Tongue (tissue), 3 donors: ENCODE measurements at places on chromosomes 12 and 14. TPM values are rescaled to one million over a fixed set of nuclear protein-coding genes. Genes with fewer than 3 reads are reported as not detected.

DNA sequence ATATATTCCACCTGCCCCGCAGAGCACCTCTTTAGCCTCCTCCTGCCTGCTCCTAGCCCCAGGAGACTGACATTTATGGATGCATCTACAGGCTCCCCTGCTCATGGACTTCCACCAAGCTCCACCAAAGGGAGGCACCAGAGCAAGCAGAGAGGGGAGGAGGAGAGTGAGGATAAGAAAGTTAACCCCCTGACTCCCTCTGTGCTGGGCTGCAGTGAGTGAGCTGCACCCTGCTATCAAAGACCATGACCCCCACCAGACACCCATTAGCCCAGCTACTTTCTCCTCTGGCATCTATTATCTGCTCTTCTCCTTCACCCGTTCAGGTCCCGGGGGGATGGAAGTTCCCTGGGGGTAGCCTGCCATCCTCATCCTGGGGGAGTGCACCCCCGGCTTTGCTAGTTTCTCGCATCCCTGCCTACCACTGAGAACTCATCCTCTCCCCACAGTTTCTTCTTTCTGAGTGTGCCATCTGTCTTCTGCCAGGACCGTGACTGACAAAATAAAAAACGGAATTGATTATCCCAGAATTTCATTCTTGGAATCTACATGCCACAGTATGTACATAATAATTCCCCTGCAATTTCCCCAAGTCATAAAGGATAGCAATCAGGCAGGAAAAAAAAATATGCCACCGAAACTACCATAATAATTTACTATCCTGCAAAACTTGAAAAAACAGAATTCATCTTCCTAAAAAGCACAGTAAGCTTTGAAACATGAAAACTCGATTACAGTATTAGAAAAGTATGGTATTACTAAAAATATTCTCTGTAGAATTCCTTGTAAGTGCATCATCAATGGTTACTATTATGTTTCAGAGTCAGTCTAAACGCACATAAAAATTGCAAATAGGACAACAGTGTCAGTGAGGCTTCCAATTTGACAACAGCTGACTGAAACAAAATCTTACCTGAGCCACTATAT is 45.2 kb downstream of the FOXN3 start:
- DNase-seq: no peak

DNA sequence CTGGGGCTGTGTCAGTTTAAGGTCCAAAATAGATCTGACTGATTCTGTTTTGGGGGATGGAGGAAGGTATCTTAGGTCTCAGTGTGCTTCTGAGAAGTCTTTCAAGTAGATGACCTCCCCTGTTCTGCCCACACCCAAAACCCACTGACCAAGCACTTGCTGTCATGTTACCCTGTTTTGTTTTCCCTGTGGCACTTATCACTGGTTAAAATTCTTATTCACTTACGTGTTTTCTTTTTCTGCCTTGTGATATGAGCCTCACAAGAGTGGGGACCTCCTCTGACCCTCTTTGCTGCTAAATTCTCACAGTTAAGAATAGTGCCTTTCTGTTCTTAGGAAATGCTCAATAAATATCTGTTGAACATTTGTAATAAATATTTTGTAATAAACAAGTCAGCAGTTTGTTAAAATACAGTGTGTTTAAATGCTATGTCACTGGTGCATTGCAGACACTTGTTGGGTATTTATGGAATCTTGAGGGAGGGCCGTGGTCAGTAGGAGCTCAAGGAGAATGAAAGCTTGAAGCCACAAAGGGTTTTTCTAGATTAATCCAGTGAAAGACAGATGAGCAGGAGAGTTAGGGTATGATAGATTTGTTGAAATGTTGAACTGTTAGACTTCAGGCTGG is 20.9 kb downstream of the PLEKHA5 start:
- no peak for DNase-seq

DNA sequence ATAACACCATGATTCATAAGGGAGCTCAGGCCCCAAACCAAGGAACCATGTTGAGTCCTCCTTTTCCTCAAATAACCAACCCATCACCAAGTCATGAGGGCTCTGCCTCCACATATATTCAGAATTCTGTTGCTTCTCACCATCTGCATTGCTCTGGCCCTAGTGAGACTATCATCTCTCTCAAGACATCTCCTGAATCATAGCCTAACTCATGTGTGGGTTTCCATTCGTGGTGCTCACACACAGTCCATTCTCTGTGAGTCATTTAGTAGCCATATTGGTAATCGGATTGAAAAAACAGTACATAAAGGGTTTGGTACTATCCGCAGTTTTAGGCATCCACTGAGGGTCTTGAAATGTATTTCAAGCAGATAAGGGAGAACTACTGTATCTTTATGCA is 5.1 kb upstream of the SLC38A2 start:
- DNase-seq: no peak

The RDH12 gene
- total RNA-seq: 0.10 TPM

DNA sequence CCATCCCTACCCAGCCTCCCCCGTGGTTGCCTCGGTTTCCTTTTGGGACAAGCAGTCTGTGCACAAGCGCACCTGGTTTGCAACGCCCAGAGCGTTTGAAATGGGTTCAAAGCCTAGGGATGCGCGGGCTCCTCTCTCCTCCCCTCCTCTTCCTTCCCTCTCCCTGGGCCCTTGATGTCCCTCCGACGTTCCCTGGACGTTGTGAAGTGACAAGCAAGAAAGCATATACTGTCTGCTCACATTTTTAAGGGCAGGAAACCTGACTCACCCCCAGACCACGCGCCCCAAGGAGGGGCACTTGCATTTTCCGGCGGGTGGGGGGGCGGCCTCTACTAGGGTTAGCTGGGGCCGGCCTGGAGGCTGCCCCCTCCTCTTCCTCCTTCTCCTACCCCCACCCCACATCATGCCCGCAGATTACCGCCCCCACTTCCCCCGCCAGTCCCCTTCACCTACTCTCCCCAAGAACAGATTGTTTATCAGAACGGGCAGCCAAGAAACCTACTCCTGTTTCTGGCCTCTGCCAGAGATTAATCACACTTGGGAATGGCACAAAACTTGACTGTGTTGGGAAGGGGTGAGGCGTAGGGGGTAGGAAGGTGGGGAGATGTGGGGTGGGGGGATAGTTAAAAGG is 9.5 kb upstream of the IRF2BPL start:
- DNase-seq: peak; percentile 50

The LRRK2 gene
- total RNA-seq: 25.2 TPM

The ETFBKMT gene
- total RNA-seq: 3.8 TPM

The ADGRD1 gene
- 16.4 TPM for total RNA-seq

The NCOR2 gene
- 147 TPM for total RNA-seq

- no peak for DNase-seq
These were observed 26.3 kb downstream of the BATF start for GRCh38 chr14:75548544-75548943.

DNA sequence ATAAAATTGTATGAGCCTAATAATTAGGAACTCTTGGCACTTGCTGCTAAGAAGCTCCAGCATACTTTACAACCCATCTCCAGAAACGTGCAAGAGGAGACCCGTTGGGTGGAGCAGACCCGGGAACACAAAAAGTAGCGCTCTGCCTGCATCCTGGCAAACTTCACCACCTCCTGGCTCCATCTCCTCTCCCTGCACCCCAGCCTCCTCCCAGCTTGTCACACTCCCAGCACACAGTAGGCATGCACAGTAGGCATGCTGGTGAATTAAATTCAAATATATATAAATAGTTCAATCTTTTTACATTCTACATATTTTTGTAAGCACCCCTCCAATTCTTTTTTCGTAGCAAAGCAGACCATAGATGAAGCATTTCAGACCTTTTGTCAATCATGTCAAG is 1.2 kb downstream of the VSIG10 start:
- DNase-seq: no peak

- DNase-seq: no peak
These were observed 360.8 kb downstream of the CCDC91 start for GRCh38 chr12:28550757-28551704.

The RARG gene
- 47.1 TPM for total RNA-seq

GRCh38 chr14:89012282-89013097 is 188.0 kb downstream of the TTC8 start:
- no peak for DNase-seq

DNA sequence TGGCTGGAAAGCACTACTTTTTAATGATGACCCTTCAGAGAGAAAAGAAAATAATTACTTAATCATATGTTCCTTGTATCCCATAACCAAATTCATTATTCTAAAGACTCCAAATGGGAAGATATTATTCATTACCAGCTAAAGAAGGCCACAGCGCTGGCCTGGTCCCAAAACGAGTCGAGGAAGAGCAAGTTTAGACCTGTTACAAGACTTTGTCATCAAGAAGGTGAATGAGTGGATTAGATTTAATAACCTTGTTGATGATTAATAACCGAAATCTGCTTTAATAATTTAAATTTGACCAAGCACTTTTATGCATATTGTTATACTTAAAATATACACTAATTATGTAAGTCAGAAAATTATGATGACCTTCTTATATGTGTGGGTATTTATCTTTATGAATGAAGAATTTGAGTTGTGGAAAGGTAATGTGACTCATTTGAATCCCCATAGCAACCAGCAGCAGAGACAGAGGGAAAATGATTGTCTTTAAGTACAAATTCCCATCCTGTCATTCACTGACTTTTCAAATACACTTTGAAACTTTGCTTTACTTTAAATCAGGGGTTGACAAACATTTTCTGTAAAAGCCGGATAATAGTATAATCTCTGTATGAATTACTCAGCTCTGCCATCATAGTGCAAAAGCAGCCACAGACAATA is 200.3 kb upstream of the NPAS3 start:
- no peak for DNase-seq

DNA sequence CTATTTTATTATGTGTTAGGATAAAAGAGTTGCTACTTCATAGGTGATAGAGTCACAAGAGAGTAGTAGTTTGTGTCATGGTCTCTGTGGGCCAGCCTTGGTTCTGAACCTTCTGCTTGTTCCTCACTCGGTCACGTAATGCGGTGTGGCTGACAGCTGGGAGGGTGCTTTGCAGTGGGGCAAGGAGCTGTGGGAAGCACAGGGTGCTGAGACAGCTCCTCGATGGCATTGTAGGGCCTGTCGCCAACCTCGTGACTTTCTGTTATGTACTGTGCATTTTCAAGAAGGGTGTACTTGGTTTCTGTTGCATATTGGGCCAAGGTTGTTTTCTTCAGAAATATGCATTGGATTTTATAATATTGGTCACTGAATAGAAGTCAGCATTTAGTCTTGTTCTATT is 61.3 kb upstream of the RD3L start:
- DNase-seq: no peak

The MYF5 gene
- total RNA-seq: 48.5 TPM

DNA sequence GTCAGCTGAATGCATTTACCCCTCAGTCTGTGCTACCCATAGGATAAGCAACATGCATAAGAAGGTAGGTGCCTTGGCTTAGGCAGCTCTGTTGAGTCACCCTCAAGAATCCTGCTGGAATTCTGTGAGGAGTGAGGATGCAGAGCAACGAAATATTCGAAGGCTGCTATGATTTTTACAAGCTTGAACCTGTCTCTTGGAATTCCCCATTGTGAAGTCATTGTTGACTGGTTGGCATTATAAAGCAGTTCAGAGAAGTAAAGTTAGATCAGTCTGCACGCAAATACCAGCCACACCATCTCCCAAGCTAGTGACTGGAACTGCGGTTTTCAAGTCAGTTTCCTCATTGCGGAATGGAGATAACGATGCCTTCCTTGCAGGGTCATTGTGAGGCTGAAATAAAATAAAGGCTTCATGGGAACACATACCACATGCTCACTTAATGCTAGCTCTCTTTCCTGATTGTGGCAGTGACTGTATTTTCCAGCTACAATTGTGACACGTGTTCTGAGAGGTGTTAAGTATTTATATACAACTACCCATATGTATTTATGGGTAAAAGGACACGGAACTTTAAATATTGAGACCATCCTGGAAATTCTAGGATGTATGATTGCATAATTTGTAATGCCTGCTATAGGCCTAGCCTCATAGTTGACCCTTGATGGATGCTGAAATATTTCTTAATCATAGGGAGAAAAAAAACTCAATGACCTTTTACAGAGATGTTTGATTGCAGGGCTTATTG is 96.7 kb downstream of the ETV6 start:
- no peak for DNase-seq

DNA sequence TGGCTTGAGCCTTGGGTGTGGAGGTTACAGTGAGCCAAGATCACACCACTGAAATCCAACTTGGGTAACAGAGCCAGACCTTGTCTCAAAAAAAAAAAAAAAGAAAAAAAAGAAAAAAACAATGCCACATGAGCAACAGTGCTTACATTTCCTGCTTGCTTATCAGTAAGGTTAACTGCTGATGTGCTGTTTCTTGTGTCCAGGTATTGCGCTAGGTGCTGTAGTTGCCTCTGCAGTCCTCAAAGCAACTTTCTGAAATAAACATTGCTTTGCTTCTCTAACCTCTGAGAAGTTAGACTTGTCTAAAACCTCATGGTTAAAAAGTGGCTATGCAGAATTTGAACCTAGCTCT is 24.7 kb downstream of the RNF34 start:
- no peak for DNase-seq

- peak; percentile 90 for DNase-seq
These were observed at the start of the genes BAG5 and COA8 for GRCh38 chr14:103562429-103563225. TSS of gene BAG5 (minus strand) at chr14:103562657. CDS start at chr14:103561164, 1,493 bp downstream. TSS of gene COA8 (plus strand) at chr14:103562960. CDS start at chr14:103563002, 42 bp downstream.

DNA sequence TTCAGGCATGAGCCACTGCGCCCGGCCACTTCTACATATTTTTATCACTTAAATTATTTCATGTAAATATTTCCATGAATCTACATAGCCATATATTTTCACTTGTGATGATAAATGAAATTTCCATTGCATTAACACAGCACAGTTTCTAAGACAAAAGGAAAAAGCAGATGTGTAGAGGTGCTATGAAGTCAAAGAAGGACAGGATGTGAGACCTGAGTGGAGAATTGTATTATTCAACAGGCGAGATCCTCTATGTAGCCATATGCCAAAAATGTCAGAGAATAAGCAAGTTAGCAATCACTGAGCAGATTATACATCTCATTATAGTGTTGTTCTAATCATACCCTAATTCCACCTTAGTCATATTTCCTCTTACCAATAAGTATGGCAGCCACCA is 38.1 kb downstream of the ATF7 start:
- no peak for DNase-seq

DNA sequence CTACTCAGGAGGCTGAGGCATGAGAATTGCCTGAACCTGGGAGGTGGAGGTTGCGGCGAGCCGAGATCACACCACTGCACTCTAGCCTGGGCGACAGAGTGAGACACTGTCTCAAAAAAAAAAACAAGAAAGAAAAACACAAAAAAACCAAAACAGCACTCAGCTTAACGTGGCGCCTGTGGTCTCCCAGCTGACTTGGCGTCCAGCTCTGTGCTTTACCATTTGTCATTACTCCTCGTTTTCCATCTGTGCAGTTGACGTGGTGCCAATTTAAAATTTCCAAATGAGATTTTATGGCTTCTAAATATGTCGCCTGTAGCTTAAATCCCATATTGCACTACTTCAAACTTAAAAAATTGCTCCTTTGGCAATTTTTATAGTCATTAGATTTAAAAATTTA is 2.0 kb downstream of the MGP start:
- DNase-seq: peak; percentile 92

GRCh38 chr12:67721248-67721647 is 72.7 kb downstream of the DYRK2 start:
- DNase-seq: peak; percentile 50

DNA sequence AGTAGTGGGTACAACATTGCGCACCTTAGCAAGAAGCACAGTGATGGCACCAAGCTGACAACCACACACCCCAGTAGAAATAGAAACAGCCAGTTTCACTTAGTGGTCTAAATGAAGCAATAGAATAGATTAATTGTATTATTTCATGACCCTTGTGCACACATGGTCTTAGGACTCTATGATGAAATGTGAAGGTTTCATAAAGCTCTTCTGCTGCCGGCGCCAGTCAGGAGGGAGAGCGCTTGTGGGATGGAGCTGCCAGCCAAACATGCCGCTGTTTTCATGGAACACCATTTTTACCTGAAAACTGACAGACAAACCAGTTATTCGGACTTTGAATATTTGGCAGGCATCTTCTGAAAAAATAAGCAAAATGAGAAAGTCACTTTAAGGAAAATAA is 100.0 kb downstream of the PPP2R5C start:
- DNase-seq: no peak
